ENCODE measurements at places on chromosomes 3 and 15.

DNA sequence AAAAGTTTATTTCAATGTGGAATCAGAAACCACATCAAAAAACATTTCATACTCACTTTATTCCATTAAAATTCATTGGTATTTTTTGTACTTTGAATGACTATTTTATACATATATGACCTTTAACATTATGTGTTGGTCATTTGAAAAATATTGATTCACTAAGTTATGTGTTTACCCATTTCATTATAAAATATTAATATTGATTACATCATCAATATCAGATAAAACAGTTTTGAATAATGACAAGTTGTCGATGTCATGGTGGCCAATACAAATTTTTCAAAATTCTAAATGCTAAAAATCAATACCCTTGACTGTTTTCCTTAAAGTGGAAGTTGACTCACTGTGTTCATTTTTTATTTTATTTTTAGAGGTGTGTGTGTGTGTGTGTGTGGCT lies 239.7 kb upstream of the ROBO1 start:
- DNase-seq, result no peak

DNA sequence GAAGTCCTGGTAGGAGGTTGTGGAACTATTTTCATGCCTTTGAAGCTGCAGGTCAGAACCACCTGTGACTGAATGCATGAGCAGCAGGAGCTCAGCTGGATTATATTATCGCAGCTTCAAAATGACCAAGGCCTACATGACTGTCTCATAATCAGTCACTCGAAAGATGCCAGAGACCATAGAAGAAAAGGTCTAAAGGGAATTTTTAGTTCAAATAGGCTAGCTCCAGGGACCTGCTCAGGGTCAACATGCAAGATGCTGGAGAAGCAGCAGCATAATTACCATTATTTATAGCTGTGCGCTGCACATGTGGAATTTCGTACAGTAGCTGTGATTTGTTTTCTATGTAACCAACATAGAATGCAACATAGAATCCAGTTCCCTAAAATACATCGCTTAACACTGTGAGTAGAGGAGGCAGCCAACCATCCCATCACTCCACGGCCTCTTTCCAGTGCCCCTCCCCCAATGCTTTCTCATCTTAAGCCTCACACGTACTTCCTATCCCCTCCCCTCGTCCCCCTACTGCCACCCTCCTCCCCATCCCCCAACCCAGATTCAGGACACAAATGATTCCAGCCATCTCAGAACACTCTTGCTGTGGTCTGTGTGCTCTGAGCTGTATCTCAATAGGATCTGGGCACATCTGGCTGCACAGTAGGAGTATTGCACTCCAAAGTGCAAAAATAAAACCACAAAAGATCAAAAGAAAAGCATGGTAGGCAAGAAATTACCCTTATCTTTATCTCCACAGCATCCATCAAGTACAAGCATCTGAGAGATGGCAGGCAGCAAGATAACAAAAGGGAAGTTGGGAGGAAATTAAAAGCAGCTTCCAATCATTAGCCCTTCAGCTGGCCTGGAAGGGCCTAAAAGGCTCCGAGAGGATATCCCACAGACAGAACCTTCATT lies 352.8 kb upstream of the SEMA6D start:
- DNase-seq, result no peak

DNA sequence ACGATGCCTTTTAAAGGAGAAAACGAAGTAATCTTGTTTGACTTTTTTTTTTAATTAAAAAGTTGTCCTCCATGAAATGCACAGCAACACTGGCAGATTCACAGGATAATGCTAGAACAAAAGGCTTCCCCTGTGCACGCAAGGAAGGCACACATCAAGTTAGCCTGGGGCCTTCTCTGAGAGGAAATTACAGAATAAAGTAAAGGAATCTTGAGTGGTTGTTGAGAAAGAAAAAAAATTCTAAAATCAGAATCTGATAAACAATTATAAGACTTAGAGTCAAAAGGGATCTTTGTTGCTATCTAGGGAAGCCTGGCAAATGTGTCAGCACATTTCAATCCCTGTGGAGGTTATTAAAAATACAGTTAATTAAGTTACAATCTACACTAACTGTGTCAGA lies 946.0 kb downstream of the IGSF11 start:
- DNase-seq, result no peak

DNA sequence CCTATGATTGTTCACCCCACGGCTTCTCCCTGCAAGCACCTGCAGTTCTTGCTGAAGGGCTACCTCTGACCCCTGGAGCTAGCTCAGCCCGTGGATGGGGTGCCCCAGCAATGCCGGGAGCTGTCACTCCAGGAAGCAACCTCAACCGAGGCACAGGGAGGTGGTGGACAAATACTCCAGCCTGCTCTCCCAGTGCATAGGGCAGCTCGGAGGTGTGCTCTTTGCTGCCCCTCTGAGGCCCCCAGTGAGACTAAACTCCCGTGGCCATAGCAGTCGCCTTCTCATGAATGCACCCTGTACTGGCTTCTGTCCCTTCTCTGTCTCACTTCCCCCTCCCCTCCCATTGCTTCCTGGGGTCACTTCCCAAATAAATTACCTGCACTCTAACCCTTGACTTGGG lies 48.5 kb downstream of the LINGO1 start:
- DNase-seq, result no peak

- no peak for DNase-seq
Measured at GRCh38 chr3:40108643-40109042, 200.9 kb upstream of the EIF1B start.

GRCh38 chr15:33067456-33067855 lies 127.1 kb downstream of the FMN1 start:
- no peak for DNase-seq
